Brain pericyte (primary cell): ENCODE measurements at places on chromosomes 7 and 10.
A peak's percentile ranks its signal among the peaks of the same experiment; 100 is the strongest.

DNA sequence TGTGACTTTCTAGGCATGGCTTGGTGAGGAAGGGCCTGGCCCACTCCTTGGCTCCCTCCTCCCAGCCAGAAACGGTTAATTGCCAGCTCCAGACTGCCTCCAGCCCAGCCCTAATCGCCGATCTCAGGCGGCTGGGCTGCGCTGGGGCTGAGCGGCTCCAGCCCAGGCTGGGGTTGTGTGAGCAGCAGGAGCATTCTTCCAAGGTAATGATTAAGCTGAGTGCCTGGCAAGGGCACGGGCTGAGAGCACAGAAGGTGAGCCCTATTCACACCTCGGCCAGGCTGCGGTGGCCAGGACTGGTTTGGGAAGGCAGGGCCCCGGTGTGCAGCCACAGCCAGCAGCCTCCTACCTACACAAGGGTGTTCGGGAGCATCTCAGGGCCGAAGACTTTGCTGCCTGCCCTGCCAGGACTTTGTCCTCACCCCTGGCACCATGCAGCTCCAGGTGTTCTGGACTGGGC, at the start of gene TMEM72:
TSS of gene TMEM72 (plus strand) at position 257 of the 460 bp plus-strand sequence. CDS start at position 433, 176 bp downstream.
- no peak for DNase-seq

DNA sequence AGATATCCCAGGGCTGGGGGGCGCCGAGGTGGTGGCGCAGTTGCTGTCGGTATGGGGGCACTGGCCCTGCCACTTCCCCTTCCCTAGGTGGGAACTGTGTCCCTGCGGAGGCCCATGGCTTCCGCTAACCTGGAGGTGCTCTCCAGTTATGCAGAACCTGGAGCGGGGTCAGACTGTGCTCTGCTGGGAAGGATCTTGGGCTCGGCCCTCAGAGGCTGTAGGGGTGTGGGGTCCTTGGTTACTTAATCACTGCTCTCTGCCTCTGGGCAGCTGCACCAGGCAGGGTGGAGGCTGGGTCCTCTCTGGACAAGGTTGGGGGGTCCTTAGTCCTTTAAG, 2.4 kb downstream of the BRI3 start:
- no peak for DNase-seq

DNA sequence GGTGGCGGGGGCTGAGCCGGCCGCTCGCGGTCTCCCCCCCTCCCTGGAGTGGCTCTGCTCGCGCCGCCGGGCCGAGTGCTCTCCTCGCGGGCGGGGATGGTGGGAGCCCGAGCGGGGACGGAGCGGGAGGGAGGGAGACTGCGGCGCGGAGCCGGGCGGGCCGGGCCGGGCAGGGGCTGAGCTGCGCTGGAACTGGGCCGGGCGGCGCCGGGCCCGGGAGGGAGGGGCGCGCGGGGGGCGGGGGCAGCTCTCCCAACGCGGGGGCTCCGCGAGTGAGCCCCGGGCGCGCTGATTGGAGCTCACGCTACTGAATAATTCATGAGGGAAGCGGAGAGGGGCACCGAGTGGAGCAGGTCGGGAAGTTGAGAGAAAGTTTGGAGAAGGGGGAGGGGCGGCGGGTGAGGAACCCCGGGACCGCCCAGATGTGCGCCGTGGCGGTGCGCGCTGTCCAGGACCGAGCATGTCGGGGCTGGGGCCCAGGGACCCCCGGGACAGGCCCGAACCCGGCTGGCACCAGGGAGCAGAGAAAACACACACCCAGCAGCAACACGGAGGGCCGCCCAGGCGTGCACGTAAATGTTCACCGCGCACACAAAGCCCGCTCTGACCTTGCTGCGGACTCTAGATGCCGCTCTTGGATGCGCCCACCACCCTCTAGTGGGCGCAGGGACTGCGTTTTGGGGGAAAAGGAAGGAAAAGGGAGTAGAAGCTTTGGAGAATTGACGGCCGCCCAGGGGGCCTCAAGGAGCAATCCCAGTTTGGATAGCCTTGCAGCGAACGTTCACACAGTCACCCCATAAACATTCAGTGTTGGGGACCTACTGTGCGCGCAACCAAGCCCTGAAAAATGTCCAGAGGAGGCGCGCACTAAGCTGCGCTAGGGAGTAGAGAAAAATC, at the start of gene EPHB4:
TSS of gene EPHB4 (minus strand) at position 194 of the 897 bp plus-strand sequence. CDS start 493 bp downstream, outside the sequence.
- peak; percentile 42 for DNase-seq

DNA sequence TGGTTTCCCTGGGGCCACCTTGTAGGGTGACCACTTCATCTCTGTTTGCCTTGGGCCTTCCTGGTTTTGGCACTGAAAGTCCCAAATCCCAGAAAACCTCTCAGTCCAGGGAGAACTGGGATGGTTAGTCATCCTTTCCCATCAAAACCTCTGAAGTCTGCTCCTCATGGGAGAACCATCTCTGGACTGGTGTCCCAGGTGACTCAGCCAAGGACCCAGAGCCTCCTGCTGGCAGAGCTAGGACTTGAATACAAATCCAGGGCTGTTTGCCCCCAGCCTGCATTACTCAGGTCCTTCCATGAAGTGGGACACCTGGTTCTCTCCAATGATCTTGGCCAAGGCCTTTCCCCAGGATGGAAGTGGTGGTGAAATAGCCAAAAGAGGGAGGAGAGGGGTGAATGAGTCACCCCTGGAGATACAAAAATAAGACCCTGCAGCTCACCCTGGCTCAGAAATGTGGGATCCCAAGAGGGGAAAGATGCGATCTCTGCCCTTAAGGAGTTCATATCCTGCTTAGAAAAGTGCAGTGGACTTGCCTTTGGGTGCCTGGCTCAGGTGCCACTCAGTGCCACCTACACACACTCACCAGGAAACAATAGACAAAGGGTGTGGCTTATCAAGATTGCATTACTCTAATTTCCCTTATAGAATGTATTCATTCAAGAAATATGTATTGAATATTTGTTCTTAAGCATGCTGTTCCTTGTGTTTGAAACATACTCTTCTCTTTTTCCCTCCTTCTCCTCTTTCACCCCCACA, 22.0 kb downstream of the ADRA2A start:
- no peak for DNase-seq

DNA sequence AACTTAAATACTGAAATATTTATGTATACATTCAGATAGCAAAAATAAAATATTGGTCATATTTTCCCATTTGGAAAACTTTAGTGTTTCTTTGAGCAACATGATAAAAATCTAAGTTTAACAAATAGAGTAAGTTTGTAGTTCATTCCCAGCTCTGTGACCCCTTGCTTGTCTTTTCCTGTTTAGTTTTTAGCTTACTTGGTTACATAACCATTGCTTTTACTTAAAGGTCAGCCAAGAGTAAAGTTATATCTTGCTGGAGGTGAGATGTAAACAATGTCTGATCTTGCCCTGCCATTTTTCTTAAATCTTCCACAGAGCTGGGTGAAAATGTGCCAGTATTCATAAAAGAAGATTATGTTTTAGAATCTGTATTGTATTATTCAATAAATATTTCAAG, 46.7 kb upstream of the MDFIC start:
- DNase-seq, result no peak

DNA sequence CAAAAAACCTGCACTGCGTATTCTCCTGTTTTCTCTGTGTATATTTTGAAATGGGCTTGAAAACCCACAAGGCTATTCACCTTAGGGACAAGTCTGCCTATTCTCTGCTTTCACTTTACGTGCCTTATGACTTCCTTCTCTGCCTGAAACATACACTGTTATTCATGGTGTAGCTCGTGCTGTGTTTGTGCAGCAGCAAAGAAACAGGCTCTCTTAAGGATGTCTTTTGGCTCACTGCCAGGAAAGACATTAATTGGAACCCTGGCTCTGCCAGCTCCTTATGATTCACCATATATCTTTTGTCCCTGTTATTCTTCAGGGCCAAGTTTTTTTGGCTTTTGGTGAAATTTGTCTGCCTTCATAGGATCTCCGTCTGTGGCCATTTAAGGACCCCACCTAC, 92.4 kb downstream of the TMEM106B start:
- no peak for DNase-seq

- no peak for DNase-seq
These were observed 44.6 kb downstream of the INSIG1 start for GRCh38 chr7:155342313-155342712.

- peak; percentile 85 for DNase-seq
These were observed 32.1 kb upstream of the MDFIC start for GRCh38 chr7:114889646-114890285.

DNA sequence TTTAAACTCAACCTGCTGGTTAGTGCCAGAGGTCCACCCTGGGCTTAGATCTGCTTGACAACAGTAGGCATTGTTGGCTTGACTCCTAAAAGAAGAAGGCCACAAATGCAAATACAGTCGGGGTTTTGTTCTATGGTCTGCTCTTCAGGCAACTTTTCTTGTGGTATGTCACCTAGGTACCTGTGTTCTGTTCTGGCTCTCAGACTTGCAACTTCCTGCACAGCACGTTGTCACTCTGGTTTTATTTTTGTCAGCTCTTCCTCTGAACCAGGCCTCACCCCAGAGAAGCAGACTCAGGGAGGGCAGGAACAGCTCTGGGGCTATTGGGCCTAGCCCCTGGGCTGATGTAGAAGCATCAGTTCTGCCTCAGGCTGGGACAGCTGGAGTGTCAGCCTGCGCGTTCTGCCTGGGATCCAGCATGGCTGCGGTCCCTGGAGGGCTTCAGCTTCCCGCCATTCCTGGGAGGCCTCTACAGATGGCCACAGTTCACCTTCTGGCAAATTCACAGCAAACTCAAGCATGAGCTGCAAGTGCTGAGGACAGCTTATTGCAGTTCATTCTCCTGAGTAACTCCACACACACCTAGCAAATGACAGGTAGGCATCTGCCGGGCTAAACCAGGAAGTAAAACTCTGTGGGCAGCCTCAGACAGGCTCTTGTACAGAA, 11.0 kb upstream of the PDCD4 start:
- no peak for DNase-seq

GRCh38 chr7:26729150-26729775, 135.1 kb downstream of the SKAP2 start:
- no peak for DNase-seq

- DNase-seq, result no peak
These were observed 83.2 kb downstream of the GATA3 start for GRCh38 chr10:8137726-8138125.

DNA sequence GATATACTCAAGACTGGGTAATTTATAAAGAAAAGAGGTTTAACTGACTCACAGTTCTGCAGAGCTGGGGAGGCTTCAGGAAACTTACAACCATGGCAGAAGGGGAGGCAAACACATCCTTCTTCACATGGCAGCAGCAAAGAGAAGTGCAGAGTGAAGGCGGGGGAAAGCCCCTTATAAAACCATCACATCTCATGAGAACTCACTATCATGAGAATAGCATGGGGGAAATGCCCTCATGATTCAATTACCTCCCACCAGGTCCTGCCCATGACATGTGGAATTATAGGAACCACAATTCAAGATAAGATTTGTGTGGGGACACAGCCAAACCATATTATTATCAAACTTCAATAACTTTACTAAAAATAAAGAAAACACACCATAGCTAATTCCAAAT, 30.4 kb upstream of the JAZF1 start:
- DNase-seq, result no peak

GRCh38 chr10:79088613-79089355, 20.0 kb downstream of the ZMIZ1 start:
- no peak for DNase-seq

DNA sequence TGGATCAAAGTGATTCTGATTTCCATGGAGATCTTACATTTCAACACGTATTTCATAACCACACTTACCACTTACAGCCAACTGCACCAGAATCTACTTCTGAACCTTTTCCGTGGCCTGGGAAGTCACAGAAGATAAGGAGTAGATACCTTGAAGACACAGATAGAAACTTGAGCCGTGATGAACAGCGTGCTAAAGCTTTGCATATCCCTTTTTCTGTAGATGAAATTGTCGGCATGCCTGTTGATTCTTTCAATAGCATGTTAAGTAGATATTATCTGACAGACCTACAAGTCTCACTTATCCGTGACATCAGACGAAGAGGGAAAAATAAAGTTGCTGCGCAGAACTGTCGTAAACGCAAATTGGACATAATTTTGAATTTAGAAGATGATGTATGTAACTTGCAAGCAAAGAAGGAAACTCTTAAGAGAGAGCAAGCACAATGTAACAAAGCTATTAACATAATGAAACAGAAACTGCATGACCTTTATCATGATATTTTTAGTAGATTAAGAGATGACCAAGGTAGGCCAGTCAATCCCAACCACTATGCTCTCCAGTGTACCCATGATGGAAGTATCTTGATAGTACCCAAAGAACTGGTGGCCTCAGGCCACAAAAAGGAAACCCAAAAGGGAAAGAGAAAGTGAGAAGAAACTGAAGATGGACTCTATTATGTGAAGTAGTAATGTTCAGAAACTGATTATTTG, 15.3 kb downstream of the HNRNPA2B1 start:
- DNase-seq, result no peak

DNA sequence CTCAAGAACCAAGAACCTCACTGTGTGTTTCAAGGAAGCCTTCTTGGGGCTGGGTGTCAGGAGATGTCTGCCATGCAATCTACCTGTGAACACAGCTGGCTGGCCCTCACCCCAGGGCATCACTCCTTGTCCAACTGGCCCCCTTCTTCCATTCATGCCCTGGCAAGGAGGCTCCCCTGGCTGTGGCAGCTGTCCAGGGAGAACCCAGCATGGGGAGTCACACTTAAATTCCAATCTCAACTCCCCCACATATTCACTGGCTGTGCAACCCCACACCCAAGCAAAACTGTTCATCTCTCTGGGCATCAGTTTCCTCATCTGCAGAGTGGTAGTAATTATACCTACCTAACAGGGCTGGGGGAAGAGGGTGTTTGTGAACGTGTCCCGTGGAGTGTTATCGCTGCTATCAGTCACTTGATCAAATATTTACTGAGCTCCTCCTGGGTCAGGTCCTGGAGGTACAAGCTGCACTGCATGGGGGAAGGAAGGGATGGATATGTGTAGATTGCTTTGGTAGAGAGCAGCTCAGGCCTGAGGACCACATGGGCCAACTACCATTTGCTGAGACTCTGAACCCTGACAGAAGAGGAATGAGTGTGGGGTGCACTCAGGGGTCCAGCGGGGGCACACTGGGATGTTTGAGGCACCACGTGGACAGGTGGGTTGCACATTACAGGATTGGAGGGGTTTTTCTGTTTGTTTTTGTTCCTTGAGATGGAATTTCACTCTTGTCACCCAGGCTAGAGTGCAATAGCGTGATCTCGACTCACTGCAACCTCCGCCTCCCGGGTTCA, 2.1 kb upstream of the GPRIN2 start:
- DNase-seq, result no peak

DNA sequence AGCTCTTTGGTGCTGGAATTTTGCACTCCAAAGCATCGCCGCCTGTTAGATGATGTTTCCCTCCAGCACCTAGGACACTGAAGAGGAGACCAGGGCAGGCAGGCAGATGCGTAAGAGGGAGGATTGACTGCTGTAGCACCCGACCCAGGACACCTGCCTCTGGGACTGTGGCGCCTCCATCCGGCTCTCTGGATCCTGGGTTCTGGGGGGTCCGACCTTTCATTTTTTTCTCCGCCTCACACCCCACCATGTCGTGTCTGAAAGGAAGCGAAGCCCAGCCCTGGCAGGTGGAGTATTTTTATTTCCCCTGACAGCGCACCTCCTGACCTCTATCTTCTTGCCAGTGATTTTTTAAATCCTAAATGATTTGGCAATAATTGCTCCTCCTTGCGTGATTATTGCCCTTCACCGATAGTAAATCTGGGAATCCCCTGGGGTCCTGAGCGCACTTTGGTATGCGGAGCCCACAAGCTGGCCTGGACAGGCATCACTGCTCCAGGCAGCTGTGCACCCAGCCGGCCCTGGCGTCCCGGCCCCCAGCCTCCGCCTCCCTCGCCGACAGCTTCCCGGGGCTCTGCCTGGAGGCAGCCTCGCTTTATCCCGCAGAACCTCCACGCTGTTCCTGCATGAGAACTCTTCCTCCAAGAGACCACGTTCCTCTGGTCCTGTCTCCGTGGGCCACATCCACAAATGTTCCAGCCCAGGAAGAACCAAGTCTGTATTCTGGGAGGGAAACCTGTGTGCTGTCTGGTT, 48.4 kb downstream of the LHPP start:
- no peak for DNase-seq

GRCh38 chr7:6159097-6159483, 113.3 kb downstream of the CYTH3 start:
- DNase-seq, result no peak
